ENCODE measurements at places on chromosomes 1 and 21.

- no peak for DNase-seq
Measured at GRCh38 chr1:161229896-161230295, 4.0 kb downstream of the TOMM40L start.

DNA sequence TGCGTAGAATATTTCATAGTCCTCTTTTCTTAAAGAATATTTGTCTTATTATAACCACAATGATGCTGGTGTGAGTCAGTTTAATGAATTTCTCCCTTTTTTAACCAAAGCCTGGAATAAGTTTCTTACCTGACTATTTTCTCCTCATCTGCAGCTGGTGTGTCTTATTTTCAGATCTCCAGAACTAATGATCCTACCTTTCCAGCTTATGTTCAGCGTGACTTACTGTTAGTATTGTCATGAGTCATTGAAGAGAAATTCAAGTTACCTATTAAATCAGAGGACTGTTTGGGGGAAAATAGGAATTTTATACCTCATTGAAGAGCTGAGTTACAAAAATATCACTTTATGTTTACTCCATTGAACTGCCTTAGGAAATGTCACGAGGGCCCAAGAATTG lies 482.1 kb downstream of the RWDD3 start:
- no peak for DNase-seq

DNA sequence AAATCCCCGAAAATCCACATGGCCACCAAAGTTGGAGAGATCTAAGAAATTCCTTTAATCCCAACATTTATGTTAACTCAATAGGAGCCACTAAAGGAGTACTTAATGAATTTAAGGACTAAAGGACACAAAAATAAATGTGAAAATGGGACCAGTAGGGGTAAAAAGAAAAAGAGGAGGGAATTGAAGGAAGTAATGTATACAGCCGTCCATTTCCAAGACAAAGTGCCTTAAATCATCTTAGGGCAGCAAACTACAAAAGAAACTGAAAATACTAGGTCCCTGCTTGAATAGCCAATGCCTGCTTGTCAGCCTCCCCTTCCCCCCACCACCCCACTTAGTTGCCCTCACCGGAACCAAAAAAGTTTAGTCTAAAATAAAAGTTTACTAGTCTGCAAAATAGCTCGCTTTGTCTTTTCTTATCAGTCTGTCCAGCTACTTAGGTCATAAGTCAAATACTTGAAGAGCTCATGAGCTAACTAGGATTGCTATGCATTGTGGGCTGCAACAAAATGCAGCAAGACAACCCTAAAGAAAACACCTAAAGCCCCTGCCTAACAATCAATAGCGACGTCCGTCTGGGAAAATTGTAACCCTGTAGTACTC lies 66.3 kb upstream of the TLR5 start:
- DNase-seq: no peak

GRCh38 chr1:178434899-178435435 lies 61.8 kb downstream of the CLEC20A start:
- DNase-seq: no peak

GRCh38 chr1:94903280-94904009 lies 23.5 kb downstream of the CNN3 start:
- DNase-seq: no peak

DNA sequence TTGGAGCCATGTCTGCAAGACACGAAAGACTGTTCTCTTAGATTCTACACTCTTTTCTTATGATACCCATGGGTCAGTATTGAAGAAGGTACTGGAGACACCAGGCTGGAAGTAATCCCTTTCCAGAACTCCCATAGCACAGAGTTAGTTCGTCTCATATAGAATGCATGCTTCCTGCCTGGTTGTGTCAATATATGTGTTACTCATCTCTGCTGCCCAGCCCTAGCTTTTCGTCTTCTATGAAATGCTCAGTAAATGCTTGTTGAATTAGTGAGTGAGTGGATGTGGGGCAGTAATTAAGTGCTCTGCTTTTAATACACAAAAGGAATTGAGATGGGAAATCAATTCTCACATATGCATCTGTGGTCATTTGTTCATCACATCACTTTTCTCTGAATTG lies 32.1 kb downstream of the ADCY10 start:
- no peak for DNase-seq

GRCh38 chr1:167132301-167133010 lies 38.6 kb downstream of the STYXL2 start:
- DNase-seq: no peak
